ENCODE measurements at places on chromosomes 3 and 15. TPM values are rescaled to one million over a fixed set of nuclear protein-coding genes. Genes with fewer than 3 reads are reported as not detected.

Gene SIDT1
- 2.5 TPM for total RNA-seq

Gene INSYN1
- 5.7 TPM for total RNA-seq

Gene CIB2
- total RNA-seq, result 15.5 TPM

Gene HTR3E
- total RNA-seq, result not detected

Gene SNURF
- total RNA-seq, result 16.7 TPM

Gene SNTN
- total RNA-seq, result not detected

Gene CSPG4
- 76.7 TPM for total RNA-seq

Gene GAP43
- 4.3 TPM for total RNA-seq

Gene NAALADL2
- 17.4 TPM for total RNA-seq

Gene CHST13
- 0.18 TPM for total RNA-seq

Gene CLDN1
- total RNA-seq, result 2.1 TPM

Gene PLA2G4E
- 0.80 TPM for total RNA-seq

Gene COL6A5
- 0.09 TPM for total RNA-seq

Gene CHST14
- 16.0 TPM for total RNA-seq

Gene TRIM71
- total RNA-seq, result 0.18 TPM

Gene PML
- 15.2 TPM for total RNA-seq

Gene IL20RB
- 0.84 TPM for total RNA-seq

Gene MYO5C
- 5.3 TPM for total RNA-seq

Gene PGBD4
- total RNA-seq, result 1.6 TPM

Gene NDN
- 200 TPM for total RNA-seq
